ENCODE measurements at places on chromosomes 16 and 17. TPM values are rescaled to one million over a fixed set of nuclear protein-coding genes. Genes with fewer than 3 reads are reported as not detected.

GRCh38 chr16:23048164-23048563 is 101.1 kb downstream of the USP31 start:
- DNase-seq, result no peak

The MPP3 gene
- polyA plus RNA-seq, result 15.9 TPM

DNA sequence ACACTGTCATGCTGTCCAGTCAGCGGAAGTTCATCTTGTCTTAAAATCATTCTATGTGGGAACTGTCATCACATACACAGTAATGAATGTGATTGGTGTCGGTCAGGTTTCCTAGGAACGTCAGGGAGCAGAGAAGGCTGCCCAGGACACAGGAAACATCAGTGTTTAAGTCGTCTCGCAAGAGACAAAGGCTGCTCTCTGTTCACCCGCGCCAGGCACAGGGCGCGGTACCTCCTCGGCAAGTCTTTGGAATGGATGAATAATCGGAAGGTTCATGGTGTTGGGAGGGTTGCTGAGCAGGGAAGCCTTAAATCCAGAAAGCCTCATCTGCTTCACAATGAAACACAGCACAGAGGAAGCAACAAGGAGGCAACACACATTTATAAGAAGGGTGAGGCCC is 148.2 kb downstream of the CPPED1 start:
- DNase-seq, result no peak

The MYH2 gene
- polyA plus RNA-seq, result not detected

DNA sequence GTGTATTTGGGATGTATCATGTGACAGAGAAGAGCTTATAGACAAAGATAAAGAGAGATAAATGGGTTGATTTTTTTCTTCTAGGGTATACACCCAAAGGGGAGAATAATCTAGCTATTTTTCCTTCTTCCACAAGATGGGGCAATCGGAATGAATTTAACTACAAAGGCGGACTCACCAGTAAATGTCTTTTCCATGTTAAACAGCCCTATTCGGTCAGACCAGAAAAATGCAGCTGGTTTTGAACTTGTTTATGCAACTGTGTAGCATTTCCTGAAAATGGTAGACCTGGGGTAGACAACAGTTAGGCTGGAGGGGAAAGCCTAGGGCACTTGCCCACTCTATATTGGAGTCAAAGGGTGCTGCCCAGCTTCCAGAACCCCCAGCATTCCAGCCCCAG is 477.1 kb downstream of the TOX3 start:
- peak; percentile 29 for DNase-seq

DNA sequence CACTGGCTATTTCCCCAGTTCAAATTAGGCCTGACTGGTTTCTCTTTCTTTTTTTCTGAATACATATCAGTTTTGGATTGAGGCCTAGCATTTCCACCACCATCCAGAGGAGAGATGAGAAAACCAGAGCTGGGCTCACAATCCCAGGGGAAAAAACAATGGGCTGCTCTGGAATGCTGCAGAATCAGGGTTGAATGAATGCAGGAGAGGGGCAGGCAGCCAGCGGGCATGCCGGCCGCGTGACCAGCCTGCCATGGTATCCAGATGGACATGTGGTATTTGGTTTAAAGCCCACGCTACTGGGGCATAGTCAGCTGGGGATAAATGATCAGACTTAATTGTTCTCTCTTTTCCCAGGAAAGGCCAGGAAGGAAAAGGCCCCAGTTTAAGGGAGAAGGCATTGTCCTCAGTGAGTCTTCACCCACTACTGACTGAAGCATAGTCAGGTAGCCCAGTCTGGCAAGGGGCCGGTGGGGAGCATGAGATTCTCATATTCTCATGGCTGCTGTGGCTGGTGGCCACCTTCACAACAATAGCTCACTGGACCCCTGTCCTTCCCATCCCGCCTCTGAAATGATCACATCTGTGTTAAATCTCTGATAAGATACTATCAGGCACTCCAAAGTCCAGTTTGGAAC is 38.7 kb upstream of the RHOT1 start:
- DNase-seq, result no peak

The ZNF213 gene
- polyA plus RNA-seq, result 15.4 TPM

Data from left renal cortex interstitium (tissue), 4 donors.